ENCODE measurements at places on chromosomes 16 and 17. TPM values are rescaled to one million over a fixed set of nuclear protein-coding genes. Genes with fewer than 3 reads are reported as not detected.

The AANAT gene
- 0.55 TPM for total RNA-seq

The CCDC182 gene
- total RNA-seq, result not detected

The LPO gene
- 0.11 TPM for total RNA-seq

The CHST5 gene
- 0.11 TPM for total RNA-seq

Measured in H9 (cell line).